HuH-7.5 (cell line): ENCODE measurements at places on chromosomes 16 and 17.

DNA sequence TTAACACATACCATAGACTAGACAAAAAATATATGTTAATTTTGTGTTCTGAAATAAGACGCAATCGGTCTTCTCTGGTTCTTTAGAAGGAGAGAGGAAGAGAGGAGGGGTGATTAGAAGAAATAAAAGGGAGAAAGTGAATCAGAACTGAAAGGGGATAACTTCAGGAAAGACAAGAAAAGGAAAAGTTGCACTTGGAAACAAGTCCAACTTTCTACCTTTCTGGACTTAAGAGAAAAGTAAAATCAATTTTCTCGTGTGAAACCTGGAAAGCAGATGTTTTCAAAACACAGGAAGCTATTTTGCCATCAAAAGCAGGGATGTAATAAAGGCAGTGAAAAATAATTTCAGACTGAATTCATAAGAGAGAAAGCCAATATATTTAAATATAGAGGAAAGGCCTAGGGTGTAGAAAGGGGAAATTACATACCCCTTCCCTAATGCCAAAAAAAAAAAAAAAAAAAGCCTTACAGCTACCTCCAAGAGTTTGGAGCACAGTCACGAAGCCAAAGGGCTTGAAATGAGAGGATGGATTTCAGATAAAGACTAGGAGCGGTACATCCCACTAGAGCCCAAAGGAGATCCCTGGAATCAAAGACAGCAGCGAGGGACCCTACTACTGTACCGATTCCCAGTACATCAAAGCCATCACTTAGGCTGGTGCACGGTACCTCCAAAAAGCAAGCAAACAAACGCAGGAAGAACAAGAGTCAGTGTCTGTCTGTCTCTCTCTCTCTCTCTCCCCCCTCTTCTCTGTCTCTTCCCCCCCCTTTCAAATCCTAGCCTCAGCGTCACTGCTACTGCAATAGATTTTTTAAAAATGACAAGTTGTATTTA, 12.1 kb upstream of the ZFHX3 start:
- no peak for DNase-seq

GRCh38 chr16:29154088-29154487, 169.2 kb downstream of the LAT start:
- no peak for DNase-seq

- no peak for DNase-seq
These were observed 19.9 kb upstream of the ZNF750 start for GRCh38 chr17:82859431-82860403.

DNA sequence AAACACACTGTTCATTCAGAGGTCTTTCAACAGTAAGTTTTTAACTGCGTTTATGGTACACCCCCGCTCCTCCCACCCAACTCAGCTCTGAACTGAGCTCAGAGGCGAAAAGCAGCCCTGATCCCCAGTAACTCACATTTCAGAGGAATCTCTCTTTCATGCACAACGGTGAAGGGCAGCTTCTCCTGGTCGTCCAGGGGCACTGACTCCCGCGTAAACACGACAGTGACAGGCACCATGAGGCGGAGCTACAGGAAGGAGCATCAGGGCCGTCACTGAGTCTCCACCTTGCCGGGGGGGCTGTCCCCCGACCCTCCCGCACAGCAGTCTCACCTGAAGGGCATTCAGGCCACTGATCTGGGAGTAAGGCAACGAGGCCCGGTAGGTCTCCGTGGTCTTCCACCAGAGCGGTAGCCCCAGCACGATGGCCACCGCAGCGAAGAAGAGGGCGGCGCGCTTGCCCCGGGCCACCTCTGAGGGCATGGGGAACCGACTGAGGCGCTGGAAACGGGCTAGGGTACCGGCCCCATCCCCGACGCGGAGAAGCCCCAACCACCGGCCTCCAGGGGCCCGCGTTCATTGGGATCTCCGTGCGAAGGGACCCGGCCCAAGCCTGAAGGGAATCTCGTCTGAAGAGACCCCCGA, 486 bp downstream of the PIGS start:
- DNase-seq: peak; percentile 51

DNA sequence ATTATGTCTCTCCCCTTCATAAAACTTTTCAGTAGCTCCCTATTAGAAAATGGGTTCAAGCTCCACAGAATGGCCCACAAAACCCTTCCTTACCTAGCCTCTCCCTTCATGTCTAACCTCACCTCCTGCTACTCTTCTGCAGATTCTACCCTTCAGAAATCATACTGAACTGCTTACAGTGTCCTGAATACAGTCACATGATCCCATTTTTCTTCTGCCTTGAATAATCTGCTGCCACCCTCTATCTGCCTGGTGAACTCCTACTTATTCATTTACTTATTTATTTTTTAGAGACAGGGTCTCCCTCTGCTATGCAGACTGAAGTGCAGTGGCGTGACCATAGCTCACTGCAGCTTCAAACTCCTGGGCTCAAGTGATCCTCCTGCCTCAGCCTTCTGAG, 15.0 kb downstream of the LASP1NB start:
- no peak for DNase-seq

DNA sequence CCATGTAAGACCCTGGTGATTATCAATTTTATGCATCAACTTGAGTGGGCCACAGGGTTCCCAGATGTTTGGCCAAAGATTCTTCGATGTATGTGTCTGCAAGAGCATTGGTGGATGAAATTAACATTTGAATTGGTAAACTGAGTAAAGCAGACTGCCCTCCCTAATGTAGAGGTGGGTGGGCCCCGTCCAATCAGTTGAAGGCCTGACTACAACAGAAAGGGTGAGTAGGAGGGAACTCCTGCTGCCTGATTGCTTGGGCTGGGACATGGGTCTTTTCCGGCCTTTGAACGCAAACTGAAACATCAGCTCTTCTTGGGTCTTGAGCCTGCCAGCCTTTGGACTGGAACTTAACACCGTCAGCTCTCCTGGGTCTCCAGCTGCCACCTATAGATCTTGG, 90.6 kb downstream of the BMERB1 start:
- DNase-seq: no peak

GRCh38 chr16:29775742-29776408, 2.2 kb upstream of the ZG16 start:
- DNase-seq: no peak

- DNase-seq: no peak
These were observed 67.5 kb downstream of the SHISA6 start for GRCh38 chr17:11308531-11308930.

GRCh38 chr16:48822431-48822830, 212.5 kb upstream of the N4BP1 start:
- DNase-seq: no peak
